ENCODE measurements at places on chromosomes 11 and 22.

GRCh38 chr11:19985111-19985510 is 175.2 kb downstream of the DBX1 start:
- DNase-seq = no peak

GRCh38 chr11:17208257-17208999 is 642 bp upstream of the PIK3C2A start:
- peak; percentile 7 for DNase-seq

DNA sequence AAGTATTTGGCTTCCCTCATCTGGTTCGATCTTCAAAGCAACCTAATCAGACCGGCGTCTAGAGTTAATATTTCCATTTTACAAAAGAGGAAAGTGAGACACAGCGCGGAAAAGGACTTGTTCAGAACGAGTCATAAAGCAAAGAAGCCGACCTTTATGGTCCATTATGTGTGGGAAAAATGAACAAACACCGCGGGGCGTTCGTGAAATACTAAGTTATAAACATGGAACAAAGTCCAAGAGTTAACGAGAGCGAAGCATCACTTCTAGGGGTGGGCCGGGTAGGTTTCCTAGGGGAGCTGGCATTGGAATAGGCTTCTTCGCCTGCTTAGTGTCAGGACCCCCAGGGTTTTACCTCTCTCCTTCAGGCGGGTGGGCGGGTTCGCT is 575 bp downstream of the DUSP18 start:
- DNase-seq = no peak

GRCh38 chr11:36356201-36356600 is 60.1 kb downstream of the PRR5L start:
- no peak for DNase-seq

- no peak for DNase-seq
Observed at GRCh38 chr11:59552844-59553243, 41.5 kb downstream of the OR4D9 start.

- no peak for DNase-seq
Observed at GRCh38 chr22:34045311-34045710, 125.0 kb upstream of the LARGE1 start.

DNA sequence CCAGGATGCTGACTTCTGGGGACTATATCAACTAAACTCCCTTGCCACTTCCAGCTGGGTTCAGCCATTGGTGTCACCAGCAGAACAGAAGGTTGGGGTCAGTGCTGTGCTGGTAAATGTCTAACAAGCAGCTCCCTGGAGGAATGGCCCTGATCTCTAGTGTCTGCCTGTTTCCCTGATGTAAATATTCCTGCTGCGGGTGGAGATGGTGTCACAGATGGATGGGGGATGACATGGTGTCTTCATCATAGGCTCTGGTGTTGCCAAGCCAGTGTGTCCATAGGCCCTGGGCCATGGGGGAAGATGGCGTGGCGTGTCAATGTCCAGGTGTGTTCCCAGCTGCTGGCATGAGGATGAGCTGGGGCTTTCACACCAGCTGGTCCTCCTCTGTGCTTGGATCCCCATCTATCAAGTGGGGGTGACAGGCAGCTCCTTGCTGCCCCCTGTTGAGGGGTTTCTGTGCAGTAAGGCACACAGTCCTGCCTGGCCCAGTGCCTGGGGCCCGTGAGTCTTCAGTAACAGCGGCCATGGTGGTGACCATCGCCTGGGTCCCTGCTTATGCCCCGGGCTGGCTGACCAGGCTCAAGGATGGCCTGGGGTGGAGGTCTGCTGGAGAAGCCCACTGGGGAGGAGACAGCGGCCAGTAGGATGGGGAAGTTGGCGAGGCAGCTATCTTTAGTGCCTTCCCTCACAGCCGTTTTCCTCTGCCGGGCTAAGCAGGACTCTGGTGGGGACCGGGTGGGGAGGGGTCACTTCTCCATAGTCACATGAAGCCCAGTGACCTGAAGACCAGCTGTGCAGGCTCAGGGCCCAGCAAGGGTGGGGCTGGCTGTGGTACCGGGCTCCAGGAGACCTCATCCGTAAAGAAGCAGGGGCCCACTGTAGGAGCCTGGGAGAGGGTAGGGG is 12.7 kb downstream of the RPL3 start:
- no peak for DNase-seq

DNA sequence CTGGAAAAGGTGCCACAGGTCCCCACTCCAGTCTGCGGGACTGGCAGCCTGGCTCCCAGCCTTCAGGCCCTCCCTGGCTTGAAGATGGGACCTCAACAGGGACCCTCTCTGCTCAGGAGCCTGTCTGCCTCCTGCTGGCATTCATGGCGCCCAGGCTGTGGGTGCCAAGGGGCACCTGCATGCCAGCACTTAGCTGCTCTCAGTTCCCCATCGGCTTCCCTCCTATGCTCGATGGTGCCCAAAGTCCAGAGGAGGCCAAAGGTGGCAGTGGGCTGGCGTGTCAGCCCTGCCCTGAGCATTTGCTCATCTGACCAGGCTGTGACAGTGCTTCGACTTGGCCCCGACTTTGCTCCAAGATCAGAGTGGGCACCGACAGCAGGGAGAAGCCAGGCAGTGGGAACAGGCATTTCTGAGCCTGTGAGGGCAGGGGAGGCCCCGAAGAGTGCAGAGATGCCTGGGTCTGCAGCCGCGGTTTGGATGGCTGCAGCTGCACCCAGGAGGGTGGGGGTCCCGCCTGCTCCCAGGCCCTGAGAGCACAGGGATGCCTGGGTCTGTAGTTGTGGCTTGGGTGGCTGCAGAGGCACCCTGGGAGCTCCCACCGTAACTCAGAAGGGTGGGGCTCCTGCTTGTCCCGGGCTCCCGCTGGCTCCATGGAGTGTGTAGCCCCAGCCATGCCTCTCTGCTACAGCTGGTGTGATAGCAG is 463.6 kb downstream of the TBC1D22A start:
- no peak for DNase-seq

GRCh38 chr11:118592616-118593367 is 14.6 kb upstream of the PHLDB1 start:
- DNase-seq = no peak

GRCh38 chr11:67613960-67614715 is 7.4 kb downstream of the NDUFV1 start:
- DNase-seq = peak; percentile 80

DNA sequence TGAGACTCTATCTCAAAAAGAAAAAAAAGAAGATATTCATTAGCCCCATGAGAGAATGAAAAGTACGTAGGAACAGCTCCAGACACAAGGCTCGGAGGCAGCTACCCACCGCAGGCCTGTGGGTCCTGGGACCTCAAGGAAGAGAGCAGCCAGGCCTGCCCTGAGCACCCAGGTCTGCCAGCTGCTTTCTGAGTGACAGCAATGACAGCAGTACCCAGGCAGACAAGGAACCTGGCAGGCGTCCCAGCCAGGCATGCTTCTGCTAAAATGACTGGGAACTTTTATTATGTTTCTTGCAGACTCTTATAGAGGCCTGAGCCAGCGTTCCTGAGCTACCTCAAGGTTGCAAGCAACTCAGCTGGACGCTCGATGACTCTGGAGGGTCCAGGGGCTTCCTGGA is 31.6 kb downstream of the CPT1A start:
- no peak for DNase-seq

- DNase-seq = no peak
Observed at GRCh38 chr11:114738954-114739353, 60.6 kb downstream of the NXPE2 start.

DNA sequence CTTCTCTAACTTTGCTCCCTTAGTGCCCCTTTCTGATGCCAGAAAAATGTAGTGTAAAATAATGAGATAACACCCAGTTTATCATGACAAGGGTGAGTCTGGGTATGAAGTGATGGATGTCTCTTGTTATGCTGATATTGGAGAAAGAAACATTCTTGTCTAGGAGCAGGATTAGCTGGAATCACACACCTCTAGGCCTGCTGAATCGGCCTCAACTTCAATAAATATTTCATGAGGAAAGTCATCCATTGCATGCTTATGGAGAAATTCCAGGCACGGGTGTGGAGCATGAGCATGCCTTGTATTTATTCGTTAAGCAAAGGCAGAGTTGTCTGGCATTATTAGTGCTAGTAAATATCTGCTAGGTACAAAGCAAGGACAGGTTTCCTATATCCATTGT is 113.4 kb downstream of the NELL1 start:
- DNase-seq = no peak

Measured in stimulated activated CD8-positive, alpha-beta memory T cell treated with anti-CD3 and anti-CD28 coated beads, Interleukin-4, amount 100 ng/mL, for 1 hour (primary cell).